Hippocampal formation (tissue), 2 donors: ENCODE measurements at places on chromosomes 4 and X.

DNA sequence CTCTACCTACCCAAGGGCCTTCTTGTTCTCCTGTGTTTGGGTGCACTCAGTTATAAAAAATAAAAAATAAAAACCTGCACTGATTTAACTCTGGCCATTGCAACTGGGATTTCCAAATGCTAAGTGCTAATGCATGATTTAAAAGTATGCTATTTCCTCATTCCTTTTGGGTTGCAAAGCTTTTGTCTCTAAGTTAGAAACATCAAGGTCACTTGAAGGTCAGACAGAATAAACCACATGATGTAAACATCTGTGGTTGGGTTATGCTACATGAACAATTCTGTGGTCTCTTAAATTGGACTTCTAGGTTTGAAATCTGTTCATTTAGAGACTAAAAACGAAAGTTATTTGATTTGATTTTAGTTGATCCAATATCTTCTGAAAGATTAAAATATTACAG is 1547.4 kb upstream of the TENM3 start:
- no peak for DNase-seq

DNA sequence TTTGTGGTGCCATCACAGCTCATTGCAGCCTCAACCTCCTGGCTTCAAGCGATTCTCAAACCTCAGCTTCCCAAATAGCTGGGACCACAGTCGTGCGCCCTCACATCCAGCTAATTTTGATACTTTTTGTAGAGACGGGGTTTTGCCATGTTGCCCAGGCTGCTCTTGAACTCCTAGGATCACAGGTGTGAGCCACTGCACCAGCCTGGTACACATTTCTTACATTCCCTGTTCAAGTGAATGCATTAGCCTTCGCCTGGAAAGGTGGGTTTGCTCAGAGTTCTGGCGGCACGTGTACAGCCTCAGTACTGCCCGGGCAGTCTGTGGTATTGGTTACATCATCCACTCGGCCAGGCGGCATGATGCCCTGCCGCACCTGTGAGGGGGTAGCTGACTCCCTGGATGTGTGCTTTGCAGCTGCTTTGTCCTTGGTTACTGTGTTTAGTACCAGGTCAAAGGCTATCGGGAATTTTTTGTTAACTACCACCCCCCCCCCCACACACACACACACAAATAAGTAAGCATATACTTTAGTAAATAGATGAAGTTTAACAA is 57.1 kb downstream of the TNIP2 start:
- DNase-seq: no peak

- no peak for DNase-seq
These were observed 224.3 kb downstream of the CAMK2D start for GRCh38 chr4:113537203-113537602.

GRCh38 chrX:95350774-95351488 is 1333.7 kb upstream of the DIAPH2 start:
- no peak for DNase-seq

DNA sequence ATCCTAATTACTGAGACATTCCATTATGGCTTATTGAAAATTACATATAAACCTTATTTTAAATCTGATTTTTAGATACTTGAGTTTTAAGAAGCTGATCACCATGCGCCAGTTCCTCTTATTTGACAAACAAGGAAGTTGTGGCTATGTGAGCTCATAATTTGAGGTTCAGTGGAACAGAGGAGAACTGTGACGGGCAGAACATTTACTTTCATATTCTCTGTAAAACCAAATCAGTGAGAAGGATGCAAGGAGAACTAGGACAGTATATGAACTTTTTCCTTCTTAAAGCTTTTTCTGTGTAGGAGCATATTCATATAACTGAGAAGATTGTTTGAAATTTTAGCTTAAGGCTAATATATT is 25.3 kb downstream of the STIM2 start:
- DNase-seq: no peak

- no peak for DNase-seq
These were observed 172.5 kb downstream of the CAMK2D start for GRCh38 chr4:113588895-113589668.

DNA sequence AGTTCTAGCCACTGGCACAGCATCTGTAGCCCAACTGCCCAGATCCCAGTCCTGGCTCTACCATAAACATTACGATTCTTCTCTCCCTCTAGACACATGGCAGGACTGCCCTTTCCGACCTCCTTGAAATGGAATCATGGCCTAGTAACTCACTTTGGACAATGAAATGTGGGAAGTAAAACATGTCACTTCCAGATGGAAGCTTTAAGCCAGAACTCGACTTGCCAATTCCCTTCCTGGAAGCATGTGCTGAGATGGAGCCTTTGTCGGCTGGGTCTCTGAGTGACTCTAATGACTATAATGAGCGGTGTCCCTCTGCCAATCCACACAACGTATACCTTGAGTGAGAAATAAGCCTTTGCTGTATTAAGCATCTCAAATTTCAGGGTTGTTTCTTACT is 34.7 kb downstream of the SH3RF1 start:
- no peak for DNase-seq

DNA sequence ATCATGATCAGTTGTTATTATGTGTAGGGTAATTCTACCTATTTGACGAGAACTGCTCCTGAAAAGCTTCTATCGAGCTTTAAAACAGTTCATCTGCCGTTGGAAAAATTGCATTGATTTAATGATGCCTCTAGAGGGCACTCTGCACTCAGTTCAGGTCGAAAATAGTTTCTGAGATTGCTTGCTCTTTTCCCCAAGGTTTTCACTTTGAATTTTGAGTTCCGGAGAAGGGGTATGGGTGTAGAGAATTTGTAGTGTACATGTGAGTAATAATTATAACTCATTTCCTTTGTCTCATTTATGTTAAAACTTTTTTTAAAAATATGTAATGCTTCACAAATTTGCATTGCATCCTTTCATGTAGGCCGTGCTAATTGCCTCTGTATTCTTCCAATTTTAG is 28.4 kb upstream of the TNIP3 start:
- peak; percentile 41 for DNase-seq

DNA sequence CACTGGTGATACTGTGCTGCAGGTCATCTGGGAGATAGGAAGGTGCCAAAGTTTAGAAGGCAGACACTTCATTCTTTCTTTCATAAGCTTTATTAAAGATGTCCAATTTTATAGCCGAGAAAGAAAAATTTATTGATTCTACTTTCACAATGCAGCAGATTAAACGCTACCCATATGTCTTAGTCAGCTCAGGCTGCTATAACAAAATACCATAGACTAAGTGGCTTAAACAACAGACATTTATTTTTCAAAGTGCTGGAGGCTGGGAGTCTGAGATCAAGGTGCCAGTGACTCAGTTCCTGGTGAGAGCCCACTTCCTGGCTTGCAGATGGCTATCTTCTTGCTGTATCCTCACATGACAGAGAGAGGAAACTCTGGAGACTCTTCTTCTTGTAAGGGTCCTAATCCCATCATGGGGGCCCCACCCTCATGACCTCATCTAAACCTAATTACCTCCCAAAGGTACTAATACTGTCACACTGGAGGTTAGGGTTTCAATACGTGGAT is 33.4 kb upstream of the KLHL34 start:
- no peak for DNase-seq

GRCh38 chr4:73853246-73853704 is at the start of gene PF4V1:
Gene PF4V1, plus strand, starts transcription at chr4:73853296. Its CDS starts 67 bp downstream, at chr4:73853363.
- no peak for DNase-seq

- peak; percentile 70 for DNase-seq
These were observed at the start of gene FAM47E for GRCh38 chr4:76251441-76252270. Gene FAM47E, plus strand, starts transcription at chr4:76251721. Its CDS starts 26 bp downstream, at chr4:76251747.

GRCh38 chr4:142809559-142809958 is 36.5 kb downstream of the INPP4B start:
- no peak for DNase-seq

DNA sequence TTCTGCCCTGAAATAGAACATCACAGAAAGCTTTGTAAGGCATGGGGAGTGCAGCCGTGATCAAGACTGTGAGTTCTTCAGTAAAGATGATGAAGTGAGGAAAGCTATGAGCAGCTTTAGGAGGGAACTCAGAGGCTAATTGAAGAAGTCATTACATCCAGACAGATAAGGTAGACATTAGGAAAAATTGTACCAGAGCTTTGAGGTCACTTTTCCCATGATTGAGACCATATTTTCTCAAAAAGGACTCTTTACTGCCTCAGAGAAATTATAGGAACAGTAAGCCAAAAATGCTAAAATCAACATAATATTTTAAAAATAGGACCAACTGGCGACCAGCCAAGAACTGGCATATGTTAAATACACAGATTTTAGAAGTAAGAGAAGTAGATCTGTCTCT is 11.2 kb downstream of the CHST7 start:
- DNase-seq: no peak

GRCh38 chrX:125289920-125290319 is 29.8 kb upstream of the TEX13C start:
- DNase-seq: no peak

- no peak for DNase-seq
These were observed 99.2 kb upstream of the TENM3 start for GRCh38 chr4:182143822-182144625.

DNA sequence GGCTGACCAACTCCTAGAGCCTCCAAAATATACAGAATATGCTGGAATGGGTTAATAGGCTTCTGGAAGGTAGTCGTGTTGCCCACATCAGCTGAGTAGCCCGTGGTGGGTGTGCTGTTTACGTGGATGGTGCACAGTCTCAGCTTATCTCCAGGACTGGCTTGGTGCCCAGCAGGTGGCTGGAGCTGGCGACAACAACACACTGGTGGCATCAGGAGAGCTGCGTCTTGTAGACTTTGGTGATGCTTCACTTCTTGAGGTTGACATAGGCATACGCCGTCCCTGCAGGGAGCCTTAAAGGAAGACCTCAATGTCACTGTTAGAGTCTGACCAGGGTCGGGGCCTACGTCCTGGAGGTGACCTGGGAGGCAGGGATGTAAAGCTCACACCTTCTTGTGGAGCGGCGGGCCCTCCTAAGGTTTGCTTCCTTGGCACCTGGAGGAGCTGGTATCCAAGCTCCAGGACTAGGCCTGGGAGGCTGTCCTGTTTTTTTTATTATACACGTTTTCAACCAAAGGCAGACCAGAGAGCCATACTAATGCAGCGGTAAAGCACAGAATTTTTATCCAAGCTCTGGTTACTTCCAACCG is 26.5 kb upstream of the RBMX start:
- DNase-seq: no peak

- DNase-seq: no peak
These were observed 86.7 kb downstream of the HAUS3 start for GRCh38 chr4:2155246-2155645.

DNA sequence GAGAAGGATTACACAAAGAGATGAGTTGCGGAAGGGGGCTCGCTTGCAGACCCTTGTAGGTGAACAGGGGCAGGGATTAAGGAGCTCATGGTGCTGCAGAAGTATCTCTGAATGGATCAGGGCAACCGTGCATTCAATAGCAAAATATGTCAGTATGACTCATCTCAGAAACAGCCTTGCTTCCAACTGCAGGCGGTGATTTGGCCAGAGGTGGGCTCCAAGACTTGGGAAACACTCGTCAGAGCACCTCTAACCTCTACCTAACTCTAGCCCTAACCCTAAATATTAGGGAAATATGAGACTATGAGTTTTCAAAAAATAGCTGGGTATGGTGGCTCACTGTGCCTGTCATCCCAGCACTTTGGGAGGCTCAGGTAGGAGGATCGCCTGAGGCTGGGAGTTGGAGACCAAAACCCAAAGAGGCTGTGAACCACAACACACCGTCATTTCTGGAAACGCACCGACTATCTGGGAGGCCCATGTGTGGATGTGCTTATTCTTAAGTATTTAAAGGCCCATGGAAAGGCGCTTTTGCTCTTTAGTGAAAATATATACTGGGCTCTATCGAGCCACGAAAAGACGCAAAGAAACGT is 102.6 kb downstream of the DHRSX start:
- no peak for DNase-seq

DNA sequence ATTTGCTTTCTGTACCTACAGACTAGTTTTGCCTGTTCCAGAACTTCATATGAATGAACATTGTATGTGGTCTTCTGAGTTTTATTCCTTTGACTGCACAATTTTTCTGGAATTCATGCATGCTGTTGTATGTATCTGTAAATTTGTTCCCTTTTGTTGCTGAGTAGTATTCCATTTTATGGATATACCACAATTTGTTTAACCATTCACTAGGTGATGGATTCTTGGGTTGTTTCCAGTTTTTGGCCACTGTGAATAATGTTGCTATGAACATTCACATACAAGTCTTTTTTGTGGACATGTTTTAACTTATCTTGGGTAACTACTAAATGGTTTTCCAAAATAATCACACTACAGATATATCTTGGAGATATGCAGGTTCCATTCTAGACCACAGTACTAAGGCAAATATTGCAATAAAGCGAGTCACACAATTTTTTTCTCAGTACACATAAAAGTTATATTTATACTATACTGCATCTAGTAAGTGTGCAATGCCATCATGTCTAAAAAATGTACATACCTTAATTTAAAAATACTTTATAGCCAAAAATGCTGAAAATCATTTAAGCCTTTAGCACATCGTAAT is 58.7 kb downstream of the TSPAN5 start:
- no peak for DNase-seq
